ENCODE measurements at places on chromosomes 5 and 9.

GRCh38 chr5:145699846-145700245 lies 135.3 kb downstream of the PRELID2 start:
- no peak for DNase-seq

DNA sequence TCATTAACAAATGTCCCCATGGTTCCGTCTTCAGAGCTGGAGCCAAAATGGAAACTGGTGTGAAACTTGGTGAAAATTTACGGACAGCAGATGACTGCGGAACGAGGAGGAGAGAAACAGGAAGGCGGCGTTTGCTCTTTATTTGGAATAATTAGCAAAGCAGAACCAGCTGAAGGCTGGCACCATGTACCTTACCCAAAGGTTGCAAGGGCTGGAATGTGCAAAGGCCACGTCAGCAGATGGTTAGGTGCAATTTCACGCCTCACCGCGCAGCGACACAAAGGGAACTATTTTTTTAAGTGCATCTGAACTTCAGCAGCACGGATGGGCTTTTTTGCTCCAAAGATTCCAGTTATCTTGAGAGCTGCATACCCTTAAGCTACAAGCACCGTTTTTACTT lies 127.4 kb downstream of the COL23A1 start:
- no peak for DNase-seq

DNA sequence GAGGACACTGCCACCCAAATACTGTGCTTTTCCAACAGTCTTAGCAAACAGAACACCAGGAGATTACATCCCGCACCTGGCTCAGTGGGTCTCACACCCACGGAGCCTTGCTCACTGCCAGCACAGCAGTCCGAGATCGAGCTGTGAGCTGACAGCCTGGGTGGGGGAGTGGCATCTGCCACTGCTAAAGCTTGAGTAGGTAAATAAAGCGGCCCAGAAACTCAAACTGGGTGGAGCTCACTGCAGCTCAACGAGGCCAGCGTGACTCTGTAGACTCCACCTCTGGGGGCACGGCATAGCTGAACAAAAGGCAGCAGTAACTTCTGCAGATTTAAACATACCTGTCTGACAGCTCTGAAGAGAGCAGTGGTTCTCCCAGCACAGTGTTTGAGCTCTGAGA lies 28.8 kb downstream of the EPB41L4A start:
- peak; percentile 61 for DNase-seq

DNA sequence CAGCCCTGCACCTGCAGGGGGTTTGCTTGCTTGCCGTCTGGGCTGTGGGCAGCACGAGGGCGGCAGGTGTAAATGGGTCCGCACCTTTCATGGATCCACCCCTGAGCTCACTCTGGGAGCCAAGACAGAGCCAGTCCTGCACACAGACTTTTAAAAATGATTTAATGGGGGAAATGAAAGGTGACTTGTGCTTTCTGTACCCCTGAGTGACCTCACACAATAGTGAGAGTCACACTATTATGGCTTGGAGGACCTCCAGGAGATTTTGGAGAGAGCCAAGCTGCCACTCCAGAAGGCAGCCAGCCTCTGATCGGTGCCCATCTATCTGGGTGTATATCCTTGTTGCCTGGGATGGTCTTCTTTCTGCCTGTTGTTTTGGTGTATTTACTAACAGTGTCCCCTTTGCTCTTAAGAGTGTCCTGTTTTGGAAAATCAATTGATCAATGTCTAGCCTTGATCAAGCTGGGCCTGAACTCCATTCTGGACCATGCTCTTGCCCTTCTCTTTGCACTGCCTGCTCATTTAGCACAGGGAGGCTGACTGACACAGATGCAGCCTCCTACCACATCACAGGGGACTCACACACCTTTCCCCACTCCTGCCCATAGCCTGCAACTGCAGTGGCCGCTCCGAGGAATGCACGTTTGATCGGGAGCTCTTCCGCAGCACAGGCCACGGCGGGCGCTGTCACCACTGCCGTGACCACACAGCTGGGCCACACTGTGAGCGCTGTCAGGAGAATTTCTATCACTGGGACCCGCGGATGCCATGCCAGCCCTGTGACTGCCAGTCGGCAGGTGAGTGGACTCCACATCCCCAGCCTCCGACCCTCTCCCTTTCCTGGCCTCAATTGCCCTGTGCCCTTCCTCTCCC lies 29.5 kb downstream of the LAMC3 start:
- DNase-seq: no peak

- DNase-seq: no peak
Observed at GRCh38 chr5:168123631-168124528, 167.6 kb upstream of the WWC1 start.

GRCh38 chr5:157860898-157861890 lies 2.2 kb upstream of the CLINT1 start:
- DNase-seq: no peak

DNA sequence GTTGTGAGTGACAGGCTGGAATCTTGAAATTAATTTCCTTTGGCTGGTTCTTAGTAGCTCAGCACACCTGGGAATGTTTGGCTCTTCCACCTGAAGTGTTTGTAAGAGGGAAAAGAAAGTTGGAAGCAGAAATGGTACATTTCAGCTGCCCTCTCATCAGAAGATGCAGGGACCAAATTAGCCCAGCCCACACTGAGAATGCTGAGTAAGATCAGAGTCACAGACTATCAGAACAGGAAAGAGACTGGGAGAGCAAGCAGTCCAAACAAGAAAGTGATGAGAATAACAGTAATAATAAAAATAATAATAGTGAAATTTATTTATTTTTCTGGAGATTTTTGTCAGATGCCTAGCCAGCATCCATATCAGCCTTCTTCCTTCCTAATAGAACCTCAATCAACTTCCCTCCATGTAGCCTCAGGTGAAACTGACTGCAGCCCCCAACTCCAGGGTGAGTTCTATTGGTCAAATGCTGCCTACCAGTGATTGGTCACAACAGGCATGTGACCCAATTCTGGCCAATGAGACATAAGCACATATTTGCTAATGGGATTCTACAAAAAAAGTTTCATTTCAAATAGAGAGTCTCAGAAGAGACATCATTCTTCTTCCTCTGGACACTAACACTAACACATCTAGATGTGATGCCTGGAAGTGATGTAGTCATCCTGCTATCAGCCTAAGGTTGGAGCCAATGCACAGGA lies 31.2 kb upstream of the ADRA1B start:
- no peak for DNase-seq

- DNase-seq: peak; percentile 23
Observed at GRCh38 chr5:99104538-99105132, 175.8 kb upstream of the CHD1 start.

DNA sequence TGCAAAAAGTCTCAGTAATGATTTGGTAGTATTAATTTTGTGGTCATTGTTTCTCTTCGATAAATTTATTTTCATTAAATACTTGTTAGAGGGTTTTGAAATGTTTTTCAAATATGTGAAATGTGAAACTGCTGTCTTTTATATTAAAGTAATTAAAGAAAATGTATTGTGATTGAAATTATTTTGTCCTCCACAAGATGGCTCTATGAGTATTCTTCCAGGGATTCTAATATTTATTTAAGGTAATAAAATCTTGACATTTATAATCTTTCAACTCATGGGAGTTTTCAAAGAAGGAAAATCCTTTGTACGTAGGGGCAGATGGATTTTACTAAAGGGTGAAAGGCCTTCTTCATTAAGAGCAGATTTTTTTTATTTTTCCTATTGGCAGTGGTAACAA lies 19.3 kb downstream of the ISOC1 start:
- DNase-seq: no peak

GRCh38 chr9:35907711-35908503 lies 1.4 kb upstream of the SPAAR start:
- DNase-seq: peak; percentile 16

- DNase-seq: peak; percentile 19
Observed at GRCh38 chr9:100473276-100474081, 530 bp downstream of the TMEFF1 start.

DNA sequence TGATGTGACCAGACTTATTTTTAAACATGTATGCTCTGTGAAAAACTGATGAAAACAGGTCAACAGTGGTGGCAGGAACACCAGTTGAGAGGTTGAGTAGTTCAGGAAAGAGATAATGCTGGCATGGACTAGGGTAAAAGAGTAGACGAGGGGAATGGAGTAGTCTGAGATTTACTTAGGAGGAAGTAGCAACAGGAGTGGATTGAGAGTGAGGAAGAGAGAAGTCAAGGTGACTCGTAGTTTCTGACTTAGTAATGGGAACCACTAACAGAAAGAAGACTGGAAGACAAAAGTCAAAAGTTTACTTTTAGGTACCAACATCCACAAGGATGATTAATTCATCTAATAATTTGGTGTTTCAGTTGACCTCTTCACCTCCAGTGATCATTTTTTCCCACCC lies 3.6 kb downstream of the SRA1 start:
- no peak for DNase-seq

DNA sequence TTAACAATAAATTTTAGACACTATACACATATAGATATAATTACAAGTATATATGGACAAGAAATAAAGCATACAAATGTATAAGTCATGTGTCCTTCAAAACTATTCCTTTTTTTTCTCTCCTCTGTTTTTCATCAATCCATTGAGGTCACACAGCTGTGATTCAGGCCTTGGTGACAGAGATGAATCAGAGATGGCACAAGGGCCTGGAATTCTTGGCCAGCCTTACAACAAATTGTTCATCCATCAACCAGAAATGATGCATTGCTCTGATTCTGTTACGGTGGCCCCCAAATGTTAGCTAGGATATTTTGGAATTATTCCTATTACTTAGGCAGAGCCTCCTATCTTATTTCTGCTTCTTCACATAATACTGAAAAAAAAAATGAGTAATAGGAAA lies 108.7 kb upstream of the MPDZ start:
- DNase-seq: no peak

DNA sequence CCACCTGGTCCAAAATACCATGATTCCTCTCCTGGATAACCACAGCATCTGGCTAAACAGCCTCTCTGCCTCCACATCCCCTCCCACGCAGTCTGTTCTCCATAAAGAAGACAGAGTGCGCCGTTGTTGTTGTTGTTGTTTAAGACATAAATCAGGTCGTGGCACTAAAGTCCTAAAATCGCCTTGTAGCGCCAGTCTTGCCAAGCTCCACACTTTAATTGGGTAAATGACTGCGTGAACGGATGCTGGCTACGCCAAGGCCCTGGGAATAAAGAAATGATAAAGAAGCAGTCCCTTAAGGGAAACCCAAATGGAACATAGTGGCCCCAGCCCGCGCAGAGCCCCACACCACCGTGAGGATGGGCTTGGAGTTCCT lies 364 bp upstream of the SFXN1 start:
- no peak for DNase-seq

- peak; percentile 38 for DNase-seq
Observed at GRCh38 chr5:157265714-157266285, at the start of gene CYFIP2. Gene CYFIP2 (plus strand): TSS chr5:157266123. CDS start chr5:157285362, 19,239 bp downstream.

GRCh38 chr9:34547960-34548611 lies 25.3 kb upstream of the ENHO start:
- peak; percentile 18 for DNase-seq

DNA sequence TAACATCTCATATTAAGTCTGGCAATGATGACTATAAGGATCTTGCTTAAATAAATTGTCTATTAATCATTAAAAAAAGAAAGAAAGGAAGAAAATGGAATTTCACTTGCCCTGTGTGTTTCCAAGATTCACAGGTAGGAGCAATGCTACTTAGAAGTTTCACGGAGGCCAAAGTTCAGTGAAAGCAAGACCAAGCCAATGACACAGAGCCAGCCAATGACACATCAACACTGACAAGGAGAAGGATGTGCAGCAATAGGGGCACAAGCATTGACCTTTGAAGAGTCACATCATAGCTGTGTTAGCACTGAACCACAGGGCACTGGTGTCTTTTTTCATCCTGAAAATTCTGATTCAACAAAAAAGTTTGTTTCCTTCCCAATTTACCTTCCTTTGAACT lies 364.3 kb downstream of the PDE4D start:
- no peak for DNase-seq

DNA sequence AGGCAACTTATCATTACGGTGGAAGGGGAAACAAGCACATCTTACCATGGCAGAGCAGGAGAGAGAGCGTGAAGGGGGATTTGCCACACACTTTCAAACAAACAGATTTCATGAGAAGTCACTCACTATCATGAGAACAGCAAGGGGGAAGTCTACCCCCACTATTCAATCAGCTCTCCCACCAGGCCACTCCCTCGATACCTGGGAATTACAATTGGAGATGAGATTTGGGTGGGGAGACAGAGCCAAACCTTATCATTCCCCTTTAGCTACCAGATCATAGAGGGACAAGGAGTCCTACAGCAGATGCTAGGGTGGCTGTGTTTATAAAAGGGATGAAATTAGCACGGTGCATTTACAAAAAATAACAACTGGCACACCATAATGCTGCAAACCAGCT lies 2149.4 kb upstream of the ACO1 start:
- no peak for DNase-seq

DNA sequence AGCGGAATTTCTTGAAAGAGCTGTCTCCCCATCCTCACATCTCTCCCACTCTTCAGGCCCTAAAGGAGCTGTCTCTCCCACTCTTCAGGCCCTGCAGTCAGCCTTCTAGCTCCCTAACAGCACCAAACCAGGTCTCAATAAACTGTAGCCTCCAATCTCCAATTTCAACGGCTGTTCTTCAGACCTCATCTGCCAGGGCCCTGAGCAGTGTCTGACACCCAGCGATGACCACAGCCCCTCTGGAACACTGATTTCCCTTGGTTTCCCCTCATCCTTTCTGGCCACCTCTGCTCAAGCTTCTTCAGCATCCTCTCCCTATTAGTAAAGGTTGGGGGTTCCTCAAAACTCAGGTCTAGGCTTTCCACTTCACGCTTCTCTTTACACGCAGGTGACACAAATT lies 1.6 kb upstream of the P4HA2 start:
- no peak for DNase-seq

DNA sequence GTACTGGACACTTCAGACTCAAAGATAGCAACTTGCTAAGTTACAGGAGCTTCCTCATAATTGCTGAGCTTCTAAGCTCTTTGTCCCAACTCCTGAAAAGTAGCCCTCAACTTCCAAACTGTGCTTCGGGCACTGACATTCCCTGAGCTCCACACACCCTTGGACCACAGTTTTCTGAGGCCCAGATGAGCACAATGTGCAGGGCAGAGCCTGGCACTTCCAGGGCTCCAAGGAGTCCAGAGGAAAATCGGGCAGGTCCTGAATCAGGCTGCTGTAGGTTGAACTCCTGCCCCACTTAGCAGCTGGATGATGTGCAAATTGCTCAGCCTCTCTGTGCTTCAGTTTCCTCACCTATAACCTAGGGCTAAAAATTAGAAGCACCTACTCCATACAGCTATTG lies 54.6 kb upstream of the KCNIP1 start:
- no peak for DNase-seq

DNA sequence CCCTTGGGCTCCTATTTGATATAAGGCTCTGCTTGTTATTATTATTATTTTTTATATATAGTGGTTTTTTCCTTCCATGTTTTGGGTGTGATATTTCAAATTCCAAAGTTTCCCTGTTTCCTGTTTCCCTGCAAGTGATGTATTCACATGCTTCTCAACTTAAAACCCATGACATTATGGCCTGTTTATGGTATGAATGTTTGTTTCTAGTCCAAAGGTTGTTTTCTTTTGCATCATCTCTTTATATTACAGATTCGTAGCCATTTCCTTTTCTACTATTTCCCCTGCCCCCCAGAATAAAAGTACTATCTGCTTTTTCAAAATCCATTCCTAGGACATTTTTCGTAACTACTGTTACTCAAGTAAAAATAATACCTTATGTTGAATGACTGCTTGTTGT lies 7.5 kb downstream of the SEMA6A start:
- DNase-seq: no peak
